ENCODE measurements at places on chromosomes 13 and 19.

GRCh38 chr13:44432650-44433049, 59.0 kb downstream of the SERP2 start:
- no peak for DNase-seq

GRCh38 chr19:55132453-55133129, 15.2 kb upstream of the PPP1R12C start:
- DNase-seq, result no peak

- DNase-seq, result no peak
Observed at GRCh38 chr13:111483621-111483987, 163.2 kb downstream of the TEX29 start.

DNA sequence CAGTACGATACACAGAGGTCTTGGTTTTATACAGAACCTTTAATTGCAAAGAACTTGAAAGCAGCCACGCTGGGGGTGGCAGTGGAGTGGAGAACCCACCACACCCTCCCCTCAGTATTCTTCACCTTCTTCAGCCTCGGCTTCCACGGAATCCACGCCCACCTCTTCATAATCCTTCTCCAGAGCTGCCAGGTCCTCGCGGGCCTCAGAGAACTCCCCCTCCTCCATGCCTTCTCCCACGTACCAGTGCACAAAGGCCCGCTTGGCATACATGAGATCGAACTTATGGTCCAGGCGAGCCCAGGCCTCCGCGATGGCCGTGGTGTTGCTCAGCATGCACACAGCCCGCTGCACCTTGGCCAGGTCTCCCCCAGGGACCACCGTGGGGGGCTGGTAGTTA, 7.9 kb downstream of the TUBA3C start:
- no peak for DNase-seq

GRCh38 chr19:10717054-10717355, 874 bp upstream of the DNM2 start:
- DNase-seq, result no peak

GRCh38 chr13:27920677-27921420, 1.0 kb downstream of the PDX1 start:
- DNase-seq, result no peak

DNA sequence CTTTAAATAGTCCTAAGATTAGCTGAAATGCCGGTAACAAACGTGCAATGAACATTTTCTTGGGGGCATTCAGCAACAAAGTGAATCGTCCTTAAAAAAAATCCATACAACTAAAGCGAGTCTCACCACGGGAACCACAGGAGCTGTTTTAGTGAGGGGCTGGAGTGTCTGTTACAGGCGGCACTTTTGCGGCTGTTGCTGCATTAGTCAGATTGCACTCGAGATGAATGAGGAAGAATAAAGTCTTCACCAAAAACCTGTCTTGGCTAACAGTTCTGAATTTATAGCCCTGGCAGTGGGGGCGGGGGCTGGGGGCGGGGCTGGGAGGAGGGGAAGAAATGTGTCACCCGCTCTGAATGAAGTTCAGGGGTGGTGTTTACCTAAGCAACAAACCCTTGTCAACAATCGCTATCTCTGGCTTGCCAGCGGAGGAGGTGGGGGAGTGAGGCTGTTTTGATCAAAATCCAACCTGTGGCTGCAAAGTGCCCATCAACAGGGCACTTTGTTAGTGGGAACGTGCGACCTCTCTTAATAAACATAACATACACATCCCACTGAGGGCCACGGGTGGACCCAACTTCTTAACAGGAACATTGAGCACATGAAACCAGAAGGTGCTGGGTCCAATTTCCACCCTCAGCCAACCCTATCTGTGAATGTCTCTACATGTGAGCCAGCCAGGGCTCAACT, 44.5 kb downstream of the RFX2 start:
- DNase-seq, result peak; percentile 39

Data from fibroblast of skin of back (primary cell).